ENCODE measurements at places on chromosomes 12 and 14.

GRCh38 chr12:53299101-53299453 is 418 bp upstream of the MYG1 start:
- DNase-seq: peak; percentile 61

DNA sequence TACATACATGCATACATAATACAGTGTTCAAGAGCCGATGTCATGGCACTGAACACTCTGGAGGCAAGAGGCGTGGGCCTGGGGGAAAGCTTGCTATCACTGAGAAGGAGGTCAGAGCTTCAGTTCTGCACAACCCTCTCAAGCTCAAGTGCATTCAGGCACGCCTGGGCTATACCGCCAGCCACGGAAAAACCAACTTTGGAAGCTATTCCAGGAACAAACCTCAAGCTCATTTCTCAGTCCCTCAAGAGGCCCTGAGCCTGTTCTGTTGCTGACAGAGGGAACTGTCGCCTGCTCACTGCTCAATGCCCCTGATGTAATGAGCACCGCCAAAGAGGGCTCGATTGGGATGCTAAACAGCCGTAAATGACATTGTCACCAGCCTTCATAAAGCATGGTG is 9.2 kb downstream of the NOS1 start:
- no peak for DNase-seq

DNA sequence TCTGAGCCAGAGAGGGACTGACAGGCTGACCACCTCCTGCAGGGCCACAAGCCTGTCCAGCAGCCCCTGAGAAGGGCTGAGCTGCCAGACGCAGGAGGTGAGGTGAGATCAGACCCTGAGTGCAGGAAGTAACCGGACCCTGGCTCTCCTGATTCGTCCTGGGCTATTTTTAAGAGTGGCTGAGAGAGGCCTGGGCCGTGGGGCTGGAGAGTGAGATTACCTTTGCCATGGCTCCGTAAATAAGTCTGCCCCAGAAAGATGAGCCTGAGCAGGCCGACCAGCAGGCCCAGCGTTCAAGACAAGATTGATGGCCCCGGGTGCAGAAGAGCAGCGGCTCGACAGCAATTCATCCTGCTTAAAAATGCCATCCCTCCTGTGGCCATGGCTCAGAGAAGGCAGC is 54.2 kb downstream of the SPTB start:
- DNase-seq: no peak

- no peak for DNase-seq
Observed at GRCh38 chr12:40216516-40217288, 8.1 kb upstream of the LRRK2 start.

GRCh38 chr14:20696764-20697163 is 8.2 kb downstream of the ANG start:
- no peak for DNase-seq

DNA sequence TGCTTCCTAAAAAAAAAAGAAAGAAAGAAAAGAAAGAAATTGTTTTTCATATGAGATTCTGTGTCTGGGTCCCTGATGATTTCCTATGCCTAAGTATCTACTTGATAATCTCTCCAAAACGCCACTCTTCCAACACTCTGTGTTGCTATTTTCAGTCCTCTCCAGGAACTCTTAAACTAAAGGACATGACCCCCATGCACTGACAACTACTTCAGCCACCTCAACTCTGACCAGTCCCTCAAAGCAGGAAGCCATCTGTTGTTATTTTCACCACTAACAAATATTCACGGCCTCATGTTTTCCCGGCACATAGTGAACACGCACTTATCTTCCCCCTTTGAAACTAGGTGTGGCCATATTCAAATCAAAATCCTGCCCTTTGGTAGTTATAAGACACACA is 259.3 kb downstream of the PPFIA2 start:
- DNase-seq: no peak

DNA sequence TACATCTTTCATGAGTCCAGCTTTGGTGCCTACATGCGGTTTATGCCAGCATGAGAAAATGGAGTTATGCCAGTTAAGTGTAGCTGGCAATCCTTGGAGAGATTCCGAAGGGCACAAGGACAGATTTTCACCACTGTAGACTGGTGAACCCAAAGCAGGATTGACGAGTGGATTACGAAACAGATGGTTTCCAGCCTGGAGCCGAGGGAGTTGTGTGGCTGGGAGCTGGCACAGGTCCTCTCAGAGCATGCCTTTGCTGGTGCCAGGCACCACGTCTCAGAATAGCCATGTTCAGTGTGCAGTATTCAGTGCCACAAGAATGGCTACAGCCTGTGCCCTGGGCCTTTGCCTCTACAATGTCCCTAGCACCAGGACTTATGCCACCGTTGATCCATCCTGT is 13.2 kb downstream of the KCNH3 start:
- no peak for DNase-seq

DNA sequence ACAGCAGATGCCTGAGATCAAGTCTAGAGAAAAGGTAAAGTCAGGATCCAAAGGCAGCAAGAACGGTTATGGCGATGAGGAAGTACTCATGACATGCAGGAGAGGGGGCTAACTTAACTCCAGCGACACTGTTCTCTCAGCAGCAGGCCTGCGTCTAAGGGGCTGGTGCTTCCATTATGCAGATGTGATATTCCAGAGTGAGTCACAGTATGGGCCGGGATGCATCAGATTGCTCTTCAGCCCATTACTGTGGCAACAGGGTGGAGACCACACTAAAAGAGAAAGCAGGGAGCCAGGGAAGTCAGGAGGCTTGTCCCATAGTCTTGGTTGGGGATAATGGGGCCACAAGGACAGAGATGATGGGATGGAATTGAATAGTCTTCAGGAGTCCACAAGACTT is 151.8 kb upstream of the NTF3 start:
- no peak for DNase-seq

- DNase-seq: peak; percentile 23
Observed at GRCh38 chr12:74646831-74647230, 109.2 kb downstream of the ATXN7L3B start.

DNA sequence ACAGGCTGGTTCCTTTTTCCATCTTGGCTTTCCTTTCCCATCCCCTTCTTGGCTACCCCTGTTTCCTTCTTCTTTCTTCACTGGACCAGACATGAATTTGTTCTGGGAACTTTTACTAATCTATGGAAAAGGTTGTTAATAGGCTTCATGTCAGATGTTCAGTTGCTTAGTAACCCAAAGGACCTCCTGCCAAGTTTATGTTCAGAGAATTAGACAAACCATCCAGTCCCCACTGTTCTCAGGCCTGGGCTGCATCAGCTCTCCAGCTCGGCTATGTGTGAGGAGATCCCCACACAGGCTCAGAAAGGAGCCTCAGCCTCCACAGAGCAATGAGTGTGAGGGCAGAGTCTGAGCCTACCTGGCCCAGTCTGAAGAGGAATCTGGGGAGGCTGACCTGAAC is 78.0 kb downstream of the AKAP6 start:
- DNase-seq: no peak

DNA sequence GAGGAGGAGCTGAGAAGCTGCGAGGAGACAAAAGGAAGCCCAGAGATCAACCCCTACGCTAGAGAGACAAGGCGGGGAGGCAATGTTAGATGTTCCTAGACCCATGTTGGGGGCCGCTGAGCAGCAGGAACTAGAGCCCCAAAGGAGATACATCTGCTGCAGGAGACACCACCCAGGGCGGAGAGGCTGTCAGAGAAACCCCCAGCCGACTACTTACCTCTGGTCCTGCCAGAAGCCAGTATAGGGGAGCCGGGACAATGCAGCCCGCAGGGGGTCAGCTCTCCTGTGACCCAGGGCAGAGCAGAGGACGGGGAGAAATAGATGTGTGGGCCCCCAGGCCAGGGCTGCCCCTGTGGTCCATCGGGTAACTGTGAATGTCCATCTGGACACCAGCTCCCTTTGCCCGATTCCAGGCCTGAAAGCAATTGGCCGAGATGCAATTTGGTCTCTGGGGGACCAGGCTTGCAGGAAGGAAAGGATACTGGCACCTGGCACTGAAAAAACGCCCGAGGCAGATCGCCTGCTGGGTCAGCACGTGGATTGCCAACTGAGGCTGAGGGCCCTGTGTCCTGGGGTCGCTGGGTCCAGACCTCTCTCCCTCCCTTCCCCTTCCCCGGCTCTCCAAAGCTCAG is 34.9 kb downstream of the SYNE3 start:
- no peak for DNase-seq

GRCh38 chr14:46902837-46903236 is 251.3 kb upstream of the RPL10L start:
- DNase-seq: no peak

DNA sequence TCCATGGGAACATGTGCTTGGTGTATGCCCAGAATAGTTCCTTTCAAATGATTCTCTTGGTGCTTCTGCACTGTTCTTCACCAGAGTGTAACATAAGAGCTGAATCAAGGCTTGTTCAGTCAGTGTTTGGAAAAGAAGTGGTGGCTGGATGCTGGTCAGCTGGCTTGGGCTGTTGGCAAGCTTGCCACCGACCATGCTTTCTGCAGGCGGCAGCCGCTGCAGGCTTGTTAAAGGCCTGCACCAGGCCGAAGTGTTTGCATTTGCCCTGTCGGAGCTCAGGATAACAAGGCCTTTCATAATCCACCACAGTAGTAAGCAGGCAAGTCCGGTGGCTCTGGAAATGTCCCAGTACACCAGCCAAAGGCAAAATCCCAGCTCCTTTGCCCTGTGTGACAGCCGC is 26.9 kb downstream of the DAAM1 start:
- no peak for DNase-seq

DNA sequence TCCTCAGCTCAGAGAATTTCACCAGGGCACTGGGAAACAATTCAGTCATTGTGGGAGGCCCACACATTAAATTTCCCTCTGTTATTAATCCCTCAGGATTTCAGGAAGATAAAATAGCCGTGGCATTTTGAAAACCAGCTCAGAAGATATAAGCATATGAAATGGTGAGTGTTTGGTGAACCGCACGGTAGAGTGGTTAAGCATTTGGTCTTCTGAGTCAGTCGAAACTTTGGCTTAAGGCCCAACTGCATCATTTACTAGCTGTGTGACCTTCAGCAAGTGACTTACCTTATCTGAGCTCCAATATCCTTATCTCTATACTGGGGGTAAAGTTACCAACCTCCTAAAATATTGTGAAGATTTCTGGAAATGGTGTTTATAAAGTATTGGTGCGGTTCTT is 5.2 kb upstream of the VRK1 start:
- no peak for DNase-seq

- peak; percentile 16 for DNase-seq
Observed at GRCh38 chr12:104603545-104603973, 146.8 kb downstream of the CHST11 start.

- DNase-seq: no peak
Observed at GRCh38 chr12:71452006-71452405, 12.4 kb downstream of the LGR5 start.

DNA sequence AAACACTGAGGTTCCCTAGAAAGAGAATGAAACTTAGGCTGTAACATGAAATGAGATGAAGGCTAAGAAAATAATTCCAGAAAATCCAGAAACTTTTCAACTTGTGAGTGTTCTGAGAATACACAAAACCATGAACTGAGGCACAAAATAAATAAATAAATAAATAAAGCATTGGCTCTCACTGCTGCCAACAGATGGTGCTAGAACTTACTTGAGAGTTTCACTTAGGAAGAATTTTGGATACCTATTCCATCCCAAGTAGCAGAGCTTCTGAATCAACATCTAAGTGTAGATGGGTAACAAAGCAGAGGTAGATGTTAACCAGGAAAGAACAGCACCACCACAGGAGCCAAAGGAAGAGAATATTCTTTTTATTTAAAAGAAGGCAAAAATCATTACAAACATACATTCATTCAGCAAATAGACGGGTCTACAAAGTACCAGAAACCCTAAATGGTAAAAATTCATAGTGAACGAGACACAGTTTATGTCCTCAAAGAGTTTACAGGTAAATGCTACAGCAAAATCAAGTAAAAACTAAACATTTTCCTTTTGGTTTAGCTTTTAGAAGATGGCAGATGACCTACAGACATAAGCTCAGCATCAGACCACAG is 16.7 kb downstream of the EPS8 start:
- no peak for DNase-seq

- no peak for DNase-seq
Observed at GRCh38 chr12:6736754-6737153, 12.9 kb downstream of the COPS7A start.

DNA sequence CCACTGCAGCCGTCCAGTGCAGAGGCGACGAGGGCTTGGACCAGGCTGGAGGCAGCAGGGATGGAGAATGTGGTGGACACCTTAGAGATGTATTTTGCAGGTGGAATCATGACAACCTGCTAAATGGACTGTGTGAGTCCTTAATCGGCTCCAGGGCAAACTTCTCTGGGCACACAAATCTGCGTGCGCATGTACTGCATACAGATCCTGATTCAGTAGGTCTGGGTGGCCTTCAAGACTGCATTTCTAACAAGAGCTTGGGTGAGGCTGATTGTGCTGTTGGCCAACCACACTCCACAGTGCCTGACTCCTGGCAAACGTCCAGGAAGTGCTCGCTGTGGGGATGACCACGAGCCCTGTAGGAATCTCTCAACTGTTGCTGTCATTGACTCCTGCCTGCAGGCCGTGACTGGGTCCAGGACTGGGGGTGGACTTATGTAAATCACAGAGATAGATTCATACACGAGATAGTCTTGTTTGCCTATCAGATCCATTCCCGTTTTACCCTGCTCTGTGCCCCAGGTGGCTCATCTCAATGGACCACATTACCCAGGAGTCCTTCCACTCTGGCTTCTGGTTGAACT is 27.2 kb downstream of the JDP2 start:
- no peak for DNase-seq

- no peak for DNase-seq
Observed at GRCh38 chr14:86847140-86847539, 1145.8 kb downstream of the GALC start.

DNA sequence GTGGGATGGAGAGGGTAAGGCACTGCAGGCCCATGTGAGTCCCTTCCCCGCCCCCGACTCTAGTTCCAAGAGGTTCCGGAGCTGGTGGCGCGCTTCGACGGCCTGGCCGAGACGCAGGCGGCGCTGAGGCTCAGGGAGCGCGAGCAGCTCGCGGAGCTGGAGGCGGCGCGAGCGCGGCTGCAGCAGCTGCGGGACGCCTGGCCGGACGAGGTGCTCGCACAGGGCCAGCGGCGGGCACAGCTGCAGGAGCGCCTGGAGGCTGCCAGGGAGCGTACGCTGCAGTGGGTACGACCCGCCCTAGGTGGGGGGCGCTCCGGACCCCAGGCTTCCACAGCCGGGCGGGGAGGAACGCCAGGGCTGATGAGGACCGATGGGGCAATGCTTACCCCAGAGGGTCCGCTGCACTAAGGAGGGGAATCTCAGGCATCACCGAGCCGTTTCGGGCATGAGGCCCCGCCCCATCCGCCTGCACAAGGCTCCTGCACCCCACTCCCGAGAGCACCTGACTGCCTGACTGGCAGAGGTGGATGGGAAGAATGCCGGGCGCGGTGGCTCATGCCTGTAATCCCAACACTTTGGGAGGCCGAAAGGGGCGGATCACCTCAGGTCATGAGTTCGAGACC is 4.9 kb downstream of the CFAP73 start:
- DNase-seq: no peak

DNA sequence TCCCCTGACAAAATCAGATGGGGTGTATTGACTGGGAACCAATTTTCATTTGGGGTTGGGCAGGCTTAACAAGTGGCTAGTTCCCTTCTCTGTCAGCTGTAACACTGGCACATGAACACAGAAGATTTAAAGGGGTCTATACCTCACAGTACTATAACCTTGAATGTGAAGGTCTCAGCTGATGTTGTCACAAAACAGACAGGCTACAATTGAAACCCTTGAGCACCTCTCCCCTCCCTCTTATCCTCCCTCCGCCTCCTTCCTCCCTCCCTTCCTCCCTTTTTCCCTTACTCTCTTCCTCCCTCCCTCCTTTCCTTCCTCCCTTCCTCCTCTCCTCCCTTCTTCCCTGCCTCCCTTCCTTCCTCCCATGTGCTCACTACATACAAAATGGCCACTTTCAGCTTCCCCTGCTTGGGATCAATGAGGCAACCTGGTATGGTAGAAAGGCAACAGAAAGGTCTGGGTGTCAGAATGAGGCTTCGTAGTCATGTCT is 262.4 kb downstream of the TTC6 start:
- no peak for DNase-seq
